ENCODE measurements at places on chromosomes 1 and 21.
A peak's percentile ranks its signal among the peaks of the same experiment; 100 is the strongest.

DNA sequence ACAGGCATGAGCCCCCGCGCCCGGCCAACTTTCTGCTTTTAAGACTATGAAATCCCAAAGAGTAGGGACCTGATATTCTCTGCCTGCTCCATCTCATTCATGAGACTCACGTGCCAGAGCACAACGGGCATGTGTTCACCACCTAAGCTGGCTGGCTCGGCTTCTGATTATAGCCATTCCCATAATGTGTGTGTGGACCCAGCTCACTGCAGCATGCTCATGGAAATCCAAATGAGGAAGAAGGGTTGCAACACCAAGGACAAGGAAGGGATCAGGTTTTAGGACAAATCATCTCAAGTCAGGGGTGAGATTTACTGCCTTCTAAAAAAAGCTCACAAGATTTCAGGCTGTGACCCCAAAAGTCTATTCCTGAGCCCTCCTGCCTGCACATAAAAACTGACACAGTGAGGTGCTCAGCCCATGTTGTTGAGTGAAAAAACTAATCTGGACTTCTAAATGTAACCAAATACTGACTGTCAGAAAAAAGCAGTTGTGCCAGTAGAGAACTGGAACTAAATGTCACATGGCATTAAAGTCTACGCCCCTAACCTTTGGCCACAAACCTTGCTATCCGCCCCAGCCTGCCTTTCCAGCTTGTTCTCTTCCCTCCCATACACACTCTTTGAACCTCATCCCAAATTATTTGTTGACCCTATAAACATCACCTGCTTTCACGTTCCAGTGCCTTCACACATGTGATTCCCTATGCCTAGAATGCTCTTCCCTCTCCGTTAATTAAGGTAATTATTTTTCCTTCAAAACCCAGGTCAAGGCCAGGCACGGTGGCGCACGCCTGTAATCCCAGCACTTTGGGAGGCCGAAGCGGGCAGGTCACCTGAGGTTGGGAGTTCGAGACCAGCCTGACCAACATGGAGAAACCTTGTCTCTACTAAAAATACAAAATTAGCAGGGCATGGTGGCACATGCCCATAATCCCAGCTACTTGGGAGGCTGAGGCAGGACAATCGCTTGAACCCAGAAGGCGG lies 9.1 kb upstream of the COA7 start:
- no peak for DNase-seq

DNA sequence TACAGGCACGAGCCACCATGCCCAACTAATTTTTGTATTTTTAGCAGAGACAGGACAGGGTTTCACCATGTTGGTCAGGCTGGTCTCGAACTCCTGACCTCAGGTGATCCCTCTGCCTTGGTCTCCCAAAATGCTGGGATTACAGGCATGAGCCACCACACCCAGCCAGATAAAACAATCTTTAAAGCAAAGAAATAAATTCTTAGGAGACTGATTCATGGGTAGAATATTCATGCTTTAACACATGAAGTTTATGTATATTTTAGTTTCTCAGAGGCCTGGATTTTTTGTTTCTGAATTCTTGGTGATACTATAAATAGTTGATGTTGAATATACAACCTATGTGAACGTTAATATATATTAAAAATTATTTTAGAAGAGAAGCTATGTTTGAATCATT lies 127.4 kb upstream of the KIAA1614 start:
- DNase-seq, result no peak

DNA sequence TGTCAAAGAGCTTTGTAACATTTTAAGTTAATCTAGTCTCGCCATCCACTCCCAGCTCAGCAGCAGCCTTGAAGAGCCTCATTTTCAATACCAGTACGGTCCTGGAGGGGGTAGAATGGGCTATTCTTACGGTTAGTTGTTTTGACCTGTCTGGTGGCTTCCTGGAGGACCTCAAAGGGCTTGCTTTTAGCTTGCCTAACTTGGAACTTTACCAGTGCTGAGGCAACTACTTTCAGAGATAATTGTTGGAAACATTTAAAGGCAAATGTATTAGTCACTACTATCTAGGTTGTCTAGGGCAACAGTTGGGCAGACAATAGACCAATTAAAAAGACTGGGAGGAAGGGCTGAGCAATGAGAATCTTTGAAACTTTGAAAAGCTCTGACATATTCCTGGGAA lies 56.0 kb downstream of the TTLL7 start:
- no peak for DNase-seq

- DNase-seq, result no peak
Observed at GRCh38 chr1:212042436-212042835, 6.9 kb downstream of the DTL start.

DNA sequence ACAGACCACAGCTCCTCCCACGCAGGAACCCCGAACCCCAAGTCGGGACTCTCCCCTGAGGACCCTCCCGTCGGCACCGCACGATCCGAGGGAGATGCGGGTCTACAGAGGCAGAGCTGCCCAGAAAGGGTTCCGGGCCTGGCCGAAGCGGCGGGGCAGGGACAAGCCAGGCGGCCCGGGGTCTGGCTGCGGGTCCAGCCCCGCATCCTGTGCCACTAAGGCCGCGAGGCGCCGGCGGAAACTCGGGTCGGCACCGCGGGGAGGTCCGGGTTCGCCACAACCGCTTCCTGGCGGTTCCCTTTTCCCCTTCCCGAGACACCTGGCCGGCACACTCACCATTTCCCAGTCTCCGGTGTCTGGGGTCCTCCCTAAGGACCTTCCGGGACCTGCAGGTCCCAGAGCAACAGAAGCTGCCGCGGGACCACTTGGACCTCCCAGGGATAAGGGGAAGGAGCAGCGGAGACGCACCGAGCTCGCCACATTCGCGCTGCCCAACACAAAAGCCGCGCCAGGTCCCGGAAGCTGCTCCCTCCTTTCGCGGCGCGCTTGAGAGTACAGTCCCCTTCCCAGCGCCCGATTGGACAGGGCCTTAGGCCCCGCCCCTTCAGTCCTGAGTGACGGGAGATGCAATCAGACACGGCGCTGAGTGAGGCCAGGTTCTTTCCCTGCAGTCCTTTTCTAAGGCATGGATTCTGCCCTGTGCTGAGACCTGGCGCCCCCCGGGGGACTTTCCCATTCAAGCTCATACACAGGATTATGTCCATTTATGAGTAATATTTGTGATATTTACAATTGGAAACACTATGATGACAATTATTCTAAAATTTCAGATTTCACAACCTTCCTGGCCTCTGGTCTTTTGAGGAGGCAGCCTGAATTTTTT lies at the start of gene ZNF670:
Gene ZNF670, minus strand, starts transcription at position 554 of the 883 bp plus-strand sequence. Its CDS starts 215 bp downstream, at position 339.
- peak; percentile 98 for DNase-seq

- no peak for DNase-seq
Observed at GRCh38 chr1:181791721-181792120, 269.8 kb downstream of the ZNF648 start.

DNA sequence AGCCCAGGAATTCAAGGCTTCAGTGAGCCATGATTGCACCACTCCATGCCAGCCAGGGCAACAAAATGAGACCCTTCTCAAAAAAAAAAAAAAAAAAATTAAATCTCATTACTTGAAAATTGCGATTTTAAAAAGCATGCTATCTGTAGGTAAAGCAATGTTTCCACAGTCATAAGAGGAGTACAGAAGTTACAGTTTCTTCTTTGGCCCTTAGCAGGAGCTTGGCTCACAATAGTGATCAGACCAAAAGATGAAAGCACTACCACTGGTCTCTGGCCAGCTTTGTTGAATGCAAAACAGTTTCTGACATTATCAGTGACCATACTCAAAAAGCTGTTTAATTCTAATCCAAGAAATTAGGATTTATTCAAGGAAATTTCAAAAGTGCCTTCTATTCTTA lies 31.2 kb downstream of the VAV3 start:
- no peak for DNase-seq

DNA sequence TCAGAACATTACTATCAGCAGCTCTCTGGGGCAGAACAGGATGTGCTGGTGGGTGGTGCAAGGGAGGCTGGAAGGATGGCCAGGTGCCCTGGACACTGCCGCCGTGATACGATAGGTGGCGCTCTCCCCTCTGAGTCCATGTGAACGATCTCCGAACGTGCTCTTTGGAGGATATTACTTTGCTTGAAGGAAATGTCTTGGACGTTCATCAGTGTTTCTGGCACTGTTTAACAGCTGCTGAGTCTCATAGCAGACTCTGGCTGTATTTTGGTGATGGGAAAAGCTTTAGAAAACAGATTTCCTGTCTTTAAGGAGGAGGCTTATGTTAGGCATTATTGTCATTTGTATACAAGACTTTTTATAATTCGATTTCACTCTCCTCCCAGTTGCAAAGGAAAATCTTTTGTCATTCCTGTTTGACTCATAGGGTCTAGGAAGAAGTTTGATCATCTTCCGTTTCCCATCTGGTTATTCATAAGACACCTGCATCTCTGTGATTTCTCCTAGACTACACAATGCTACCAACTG lies 386.2 kb upstream of the ADGRL2 start:
- no peak for DNase-seq

- no peak for DNase-seq
Observed at GRCh38 chr1:110058591-110058990, 11.9 kb downstream of the ALX3 start.

GRCh38 chr21:31647650-31648049 lies 11.8 kb upstream of the SOD1 start:
- no peak for DNase-seq

- no peak for DNase-seq
Observed at GRCh38 chr1:55234016-55234415, 18.9 kb upstream of the USP24 start.

DNA sequence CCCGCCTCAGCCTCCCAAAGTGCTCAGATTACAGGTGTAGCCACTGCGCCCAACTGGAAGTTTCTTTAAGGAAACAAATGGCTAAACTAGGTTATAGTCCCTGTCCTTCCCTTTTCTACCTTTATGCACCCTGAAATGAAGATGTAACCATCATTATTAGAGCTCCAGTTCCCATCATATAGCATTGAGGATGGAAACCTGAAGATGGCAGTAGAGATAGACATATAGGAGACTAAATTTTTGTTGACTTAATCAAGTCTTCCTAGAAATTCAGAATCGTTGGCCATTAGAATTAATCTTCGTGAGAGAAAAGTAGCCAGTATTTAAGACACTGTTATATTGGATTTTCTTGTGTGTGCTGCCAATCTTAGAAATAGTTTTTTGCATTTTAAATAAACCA lies 1016.3 kb upstream of the NCAM2 start:
- peak; percentile 10 for DNase-seq

GRCh38 chr1:26999440-26999987 lies 6.0 kb downstream of the TRNP1 start:
- peak; percentile 16 for DNase-seq

DNA sequence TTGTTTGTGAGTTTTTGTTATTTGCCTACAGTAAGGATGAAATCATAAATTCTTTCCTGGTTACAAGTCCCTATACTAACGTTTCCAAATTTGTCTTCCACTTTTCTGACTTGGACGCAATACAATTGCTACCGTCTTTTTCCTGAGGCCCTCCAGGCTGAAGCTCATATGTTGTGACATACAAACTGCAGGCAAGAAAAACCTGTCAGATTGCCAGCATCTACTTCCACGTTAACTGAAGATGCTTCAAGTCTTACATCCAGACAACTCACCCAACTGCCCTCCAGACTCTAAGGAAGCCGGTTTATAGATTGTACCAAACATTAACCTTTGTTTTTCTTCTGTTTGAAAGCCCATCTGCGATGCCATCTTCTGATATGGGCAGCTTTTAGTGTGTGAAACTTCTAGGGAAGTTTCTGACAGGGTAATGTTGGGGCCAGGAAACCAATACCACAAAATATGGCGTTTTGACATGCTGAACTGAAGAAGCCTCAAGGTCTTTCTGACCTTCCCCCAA lies 21.4 kb upstream of the RNF11 start:
- DNase-seq, result no peak

- DNase-seq, result no peak
Observed at GRCh38 chr1:95287825-95288224, 53.8 kb downstream of the RWDD3 start.

- DNase-seq, result no peak
Observed at GRCh38 chr1:54884768-54885167, 2.2 kb downstream of the DHCR24 start.

DNA sequence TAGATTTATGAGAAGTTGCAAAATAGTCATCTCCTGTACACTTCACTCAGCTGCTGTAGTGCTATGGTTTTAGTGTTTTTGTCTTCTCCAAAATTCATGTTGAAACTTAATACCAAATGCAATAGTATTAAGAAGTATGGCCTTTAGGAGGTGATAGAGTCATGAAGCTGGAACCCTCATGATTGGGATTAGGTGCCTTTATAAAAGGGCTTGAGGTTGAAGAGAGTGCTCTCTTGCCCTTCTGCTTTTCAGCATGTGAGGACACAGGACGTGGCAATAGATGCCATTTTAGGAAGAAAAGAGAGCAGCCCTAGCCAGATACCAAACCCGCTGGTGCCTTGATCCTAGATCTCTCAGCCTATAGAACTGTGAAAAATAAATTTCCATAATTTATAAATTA lies 87.6 kb downstream of the CTH start:
- DNase-seq, result no peak

DNA sequence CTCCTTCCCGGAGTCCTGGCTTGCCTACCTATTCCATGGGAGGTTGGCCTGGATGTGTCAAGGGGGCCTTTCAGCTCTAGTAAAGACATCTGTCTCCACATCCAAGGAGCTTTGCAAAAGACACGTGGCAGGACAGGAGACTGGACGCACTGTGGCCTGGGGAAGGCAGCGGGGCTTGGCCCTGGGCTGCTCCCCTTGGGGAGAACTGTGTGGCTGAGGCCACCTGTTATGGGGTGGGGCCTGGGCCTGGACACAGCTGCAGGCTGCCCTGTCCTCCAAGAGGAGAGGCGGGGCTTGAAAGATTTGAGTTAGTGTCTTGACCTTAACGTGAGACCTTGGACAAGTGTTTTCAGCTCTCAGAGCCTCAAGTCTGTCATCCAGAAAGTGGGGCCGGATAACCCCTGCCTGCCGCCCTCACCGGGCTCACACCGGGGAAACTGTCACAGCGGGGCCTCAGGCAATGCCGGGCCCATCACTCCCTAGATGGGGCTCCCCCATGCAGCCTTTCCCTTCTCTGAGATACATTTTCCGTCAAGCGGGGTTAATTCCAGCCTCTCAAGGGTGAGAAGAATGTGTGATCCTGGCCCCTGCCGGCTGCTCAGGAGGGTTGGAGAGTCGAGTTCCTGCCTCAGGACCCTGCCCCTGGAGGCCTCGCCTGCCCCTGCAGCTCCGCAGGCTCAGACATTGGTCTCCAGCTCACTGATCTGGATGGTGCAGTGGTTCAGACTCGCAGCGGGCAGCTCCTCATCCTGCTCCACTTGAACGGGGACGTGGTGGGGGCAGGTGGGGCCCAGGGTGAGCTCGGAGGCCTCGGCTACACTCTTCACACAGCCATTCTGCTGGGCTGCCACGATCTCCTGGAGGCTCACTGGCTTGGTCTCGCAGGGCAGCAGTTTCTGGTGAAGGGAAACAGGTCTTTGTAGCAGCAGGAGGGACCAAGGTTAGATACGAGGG lies 25.6 kb downstream of the PODN start:
- no peak for DNase-seq

GRCh38 chr1:3248155-3249141 lies 179.4 kb downstream of the PRDM16 start:
- DNase-seq, result no peak

DNA sequence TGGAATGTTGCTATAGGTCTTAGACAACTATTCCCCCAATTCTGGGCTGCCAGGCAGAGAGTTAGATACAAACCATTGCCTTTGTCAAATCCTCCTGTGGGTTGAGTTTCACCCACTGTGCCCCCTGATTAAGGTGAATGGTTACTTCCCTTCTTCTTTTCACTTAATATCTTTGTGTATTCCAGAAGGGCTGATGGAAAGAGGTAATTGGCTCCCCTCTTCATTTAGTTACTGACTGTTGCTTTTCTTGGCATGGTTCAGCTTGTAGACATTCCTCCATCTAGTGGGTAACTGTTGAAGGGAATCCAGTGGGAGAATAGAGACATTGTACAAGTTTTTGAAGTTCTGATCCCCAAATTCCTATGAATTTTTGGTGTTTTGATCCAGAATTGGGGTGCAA lies 43.8 kb upstream of the MACF1 start:
- DNase-seq, result no peak
